Esophagus muscularis mucosa (tissue), 4 donors: ENCODE measurements at places on chromosomes 4 and X.

DNA sequence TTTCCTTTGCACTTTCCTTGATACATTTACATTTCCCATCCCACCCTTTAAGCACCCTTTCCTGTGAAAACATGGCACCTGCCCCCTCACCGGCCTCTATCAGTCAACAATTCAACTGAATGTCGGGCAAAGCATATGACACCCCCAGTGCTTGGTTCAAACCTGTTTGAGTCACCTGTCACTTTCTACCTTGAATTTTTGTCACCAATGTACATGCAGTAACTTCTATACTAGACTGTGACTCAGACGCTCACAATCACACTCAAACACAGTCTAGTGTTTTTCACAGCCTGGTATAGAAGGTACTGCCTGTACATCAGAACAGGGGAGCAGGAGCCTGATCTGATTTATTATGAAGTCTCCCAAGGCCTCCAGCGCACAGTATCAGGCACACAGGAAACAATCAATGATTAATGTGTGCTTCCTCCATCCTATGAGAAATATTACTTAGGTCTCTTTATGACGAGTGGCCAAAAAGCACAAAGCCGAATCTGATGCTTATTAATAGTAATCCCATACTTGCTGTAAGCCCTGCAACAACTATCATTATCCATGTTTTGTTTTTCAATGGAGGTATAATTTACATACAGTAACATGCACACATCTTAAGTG, 49.2 kb upstream of the FAM9C start:
- no peak for DNase-seq

- no peak for DNase-seq
Measured at GRCh38 chr4:101086801-101087586, 260.3 kb downstream of the PPP3CA start.

DNA sequence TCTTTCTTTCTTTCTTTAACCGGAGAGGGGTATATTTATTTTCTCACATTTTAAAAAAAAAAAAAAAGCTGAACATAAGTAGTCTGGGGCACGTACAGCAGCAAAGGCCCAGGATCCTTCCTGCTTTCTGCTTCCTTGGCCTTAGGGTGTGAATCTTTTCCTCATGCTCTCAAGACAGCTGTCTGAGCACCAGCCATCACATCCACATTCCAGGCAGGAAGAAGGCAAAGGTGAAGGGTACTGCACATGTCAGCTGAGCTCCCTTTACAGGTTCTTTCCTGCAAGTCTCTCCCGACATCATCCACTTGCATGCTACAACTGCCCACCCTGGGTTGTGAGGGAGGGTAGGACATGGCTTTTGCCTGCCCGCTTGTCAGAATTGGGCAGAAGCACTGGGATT, 63.7 kb upstream of the GDPD2 start:
- DNase-seq = no peak

- no peak for DNase-seq
Measured at GRCh38 chr4:96912716-96913115, 1072.8 kb downstream of the PDHA2 start.

DNA sequence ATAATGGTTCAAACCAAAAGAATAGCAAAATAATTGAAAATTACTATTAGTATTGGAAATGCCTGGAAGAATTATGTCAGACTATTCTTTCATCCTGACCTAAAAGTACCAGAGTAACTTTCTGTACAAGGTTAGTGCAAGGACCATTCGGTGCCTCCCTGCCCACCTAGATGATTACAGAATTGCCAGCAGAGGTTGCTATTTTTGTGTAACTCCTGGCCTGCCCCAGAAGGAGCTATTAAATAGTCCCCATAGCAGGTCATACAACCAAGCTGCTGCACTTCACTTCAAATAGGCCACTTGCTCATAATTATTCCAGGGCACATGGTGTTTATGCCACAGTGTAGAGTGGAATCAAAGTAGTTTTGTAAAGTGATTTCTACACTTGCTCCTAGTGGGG, 831.1 kb upstream of the PABPC4L start:
- DNase-seq = no peak

DNA sequence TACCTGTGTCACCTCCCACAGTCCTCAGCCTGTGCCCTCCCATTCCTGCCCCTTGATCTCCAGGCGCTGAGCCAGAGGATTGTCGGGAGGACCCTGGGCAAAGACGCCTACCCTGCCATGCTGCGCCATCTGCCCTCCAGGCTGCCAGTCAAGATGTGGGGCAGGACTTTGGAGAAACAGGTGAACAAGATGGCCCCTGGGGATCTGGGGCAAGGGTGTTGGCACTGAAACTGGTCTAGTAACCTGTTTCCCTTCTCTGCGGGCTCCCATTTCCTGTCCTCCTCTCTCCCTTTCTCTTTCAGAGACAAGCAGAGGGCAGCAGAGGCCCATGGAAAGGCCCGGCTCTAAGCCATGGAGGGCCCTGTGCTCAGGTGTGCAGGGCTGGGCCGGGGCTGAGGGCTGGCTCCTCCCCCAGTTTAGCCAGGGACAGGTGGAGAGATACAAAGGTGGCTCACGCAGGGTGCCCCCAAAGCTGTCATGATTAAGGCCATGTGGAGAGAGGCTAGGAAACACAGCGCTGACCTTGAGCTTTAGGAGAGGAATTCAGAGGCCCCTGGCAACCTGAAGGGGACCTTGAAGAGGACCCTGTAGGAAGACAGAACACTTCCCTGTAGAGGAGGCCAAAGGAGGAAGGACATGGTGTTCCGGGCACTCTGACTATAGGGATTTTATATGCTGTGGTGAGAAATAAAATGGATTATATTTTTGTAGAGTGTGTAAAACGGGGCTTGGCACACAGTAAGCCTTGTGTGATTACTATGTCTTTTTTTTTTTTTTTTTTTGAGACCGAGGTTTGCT, at the start of gene GLOD5:
TSS of gene GLOD5 (plus strand) at position 74 of the 798 bp plus-strand sequence. CDS start at position 118, 44 bp downstream.
- DNase-seq = no peak

GRCh38 chrX:153580700-153581386, 18.1 kb downstream of the CCNQ start:
- DNase-seq = no peak

GRCh38 chr4:41060352-41061334, 153.7 kb downstream of the APBB2 start:
- no peak for DNase-seq
